Fibroblast of gingiva (primary cell): ENCODE measurements at places on chromosomes 3 and 15.

DNA sequence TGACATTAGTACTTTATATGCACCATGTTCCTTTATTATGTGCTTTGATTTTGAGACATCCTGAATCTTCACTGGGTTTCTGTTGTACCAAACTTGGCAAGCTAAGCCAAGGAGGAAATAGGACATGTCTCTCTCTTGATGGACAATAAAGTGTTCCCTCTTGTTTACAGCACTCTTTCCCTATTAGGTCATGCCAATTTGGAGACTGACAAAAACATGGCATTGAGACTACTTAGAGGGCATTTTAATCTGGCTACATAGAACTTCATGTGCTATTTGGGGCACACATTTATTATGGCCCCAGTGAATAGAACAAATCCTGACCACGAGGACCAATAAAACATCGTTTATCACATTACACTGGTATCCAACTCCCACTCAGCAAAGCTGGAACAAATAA lies 85.3 kb upstream of the TNFSF10 start:
- DNase-seq = no peak

DNA sequence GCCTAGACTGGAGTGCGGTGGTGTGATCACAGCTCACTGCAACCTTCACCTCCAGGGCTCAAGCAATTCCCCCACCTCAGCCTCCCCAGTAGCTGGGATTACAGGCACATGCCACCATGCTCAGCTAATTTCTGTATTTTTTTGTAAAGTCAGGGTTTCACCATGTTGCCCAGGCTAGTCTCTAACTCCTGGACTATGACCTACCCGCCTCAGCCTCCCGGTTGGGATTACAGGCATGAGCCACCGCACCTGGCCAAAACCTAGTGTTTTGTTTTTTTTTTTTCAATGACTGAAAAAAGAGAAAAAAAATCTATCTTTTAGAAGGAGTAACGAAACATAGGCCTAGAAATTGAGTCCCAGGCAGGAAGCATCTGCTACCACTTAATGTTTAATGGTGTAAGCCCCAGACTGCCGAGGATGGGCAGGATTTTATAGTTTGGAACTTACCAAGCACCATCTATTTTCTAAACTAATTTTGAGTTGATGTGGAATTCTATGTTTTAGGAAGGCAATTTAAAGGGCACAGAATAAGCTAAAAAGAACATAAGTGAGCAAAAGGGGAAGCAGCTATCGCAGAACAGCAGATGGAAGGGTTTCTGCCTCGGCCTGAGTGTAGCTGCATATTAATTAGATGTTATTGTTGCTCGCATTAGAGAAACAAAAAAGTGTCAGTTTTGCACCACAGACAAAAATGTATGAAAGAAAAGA lies 24.2 kb upstream of the CA12 start:
- no peak for DNase-seq

DNA sequence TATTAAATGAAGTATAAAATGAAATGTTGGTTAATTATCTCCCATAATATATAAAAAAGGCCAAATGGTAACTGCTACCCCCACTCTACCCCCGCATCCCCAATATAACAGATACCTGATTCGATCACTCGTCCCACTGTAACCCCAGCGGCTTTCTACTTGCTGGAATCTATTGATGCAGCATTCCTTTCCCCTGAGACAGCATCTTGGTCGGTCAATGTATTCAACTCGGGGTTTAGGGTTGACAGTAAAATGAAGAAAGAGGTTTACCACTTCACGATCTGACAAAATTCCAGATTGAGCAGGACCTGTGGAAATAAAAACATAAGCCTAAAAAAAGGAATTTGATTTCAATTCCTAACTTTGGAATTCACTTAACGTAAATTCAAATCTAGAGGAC lies 18.6 kb upstream of the C15orf40 start:
- DNase-seq = no peak

- peak; percentile 76 for DNase-seq
Measured at GRCh38 chr3:138833899-138834595, 681 bp downstream of the PIK3CB start.

GRCh38 chr3:60792249-60792852 lies 458.9 kb downstream of the FHIT start:
- no peak for DNase-seq

DNA sequence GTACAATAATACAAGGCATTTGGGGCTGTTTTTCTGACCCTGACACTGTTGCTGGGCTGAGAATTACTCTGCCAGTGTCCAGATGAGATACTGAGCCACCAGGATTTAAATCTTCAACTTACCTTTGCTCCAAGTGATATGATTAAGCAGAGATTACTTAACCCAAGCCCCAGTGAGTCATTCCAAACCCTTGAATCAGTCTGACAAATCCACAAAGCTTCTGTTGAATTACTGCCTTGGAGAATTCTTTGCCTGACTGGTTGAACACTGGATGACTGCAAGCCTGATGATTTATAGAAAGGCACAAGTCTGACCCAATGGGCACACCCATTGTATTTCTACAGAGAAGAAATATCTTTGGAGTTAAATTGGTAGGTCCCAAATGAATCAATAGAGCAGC lies 88.2 kb upstream of the TSC22D2 start:
- peak; percentile 85 for DNase-seq

GRCh38 chr3:112136959-112137693 lies 4.1 kb upstream of the GCSAM start:
- DNase-seq = peak; percentile 16

- DNase-seq = peak; percentile 7
Measured at GRCh38 chr15:64216730-64217428, 54.1 kb upstream of the PPIB start.

- DNase-seq = no peak
Measured at GRCh38 chr3:905217-905616, 187.6 kb upstream of the CNTN6 start.

DNA sequence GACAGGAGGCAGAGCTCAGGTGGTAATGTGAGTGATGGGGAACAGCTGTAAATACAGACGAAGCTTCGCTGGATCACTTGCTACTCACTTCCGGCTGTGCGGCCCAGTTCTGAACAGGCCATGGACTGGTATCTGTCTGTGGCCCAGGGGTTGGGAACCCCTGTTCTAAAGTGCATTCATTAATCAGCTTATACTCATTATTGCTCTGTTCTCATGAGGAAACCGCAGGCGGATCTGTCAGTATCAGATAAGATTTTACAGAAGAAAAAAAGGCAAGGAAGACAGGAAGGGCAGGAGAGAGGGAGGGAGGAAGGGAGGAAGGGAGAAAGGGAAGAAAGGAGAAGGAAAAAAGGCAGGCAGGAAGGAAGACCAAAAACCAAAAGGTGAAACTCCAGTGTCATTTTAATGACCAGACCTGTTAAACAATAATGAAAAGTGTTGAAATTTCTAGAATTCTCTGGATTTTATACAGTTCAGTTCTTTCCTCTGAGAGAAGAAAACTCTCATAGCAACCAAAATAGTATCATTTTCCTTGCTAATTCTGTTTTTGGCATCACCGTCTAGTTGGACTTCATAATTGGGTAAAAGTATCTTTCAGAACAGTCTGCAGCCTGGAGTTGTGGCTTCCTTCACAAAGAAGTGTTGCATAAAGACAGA lies 128.0 kb upstream of the PROK2 start:
- DNase-seq = no peak

GRCh38 chr3:107493134-107493533 lies 29.6 kb upstream of the BBX start:
- no peak for DNase-seq

DNA sequence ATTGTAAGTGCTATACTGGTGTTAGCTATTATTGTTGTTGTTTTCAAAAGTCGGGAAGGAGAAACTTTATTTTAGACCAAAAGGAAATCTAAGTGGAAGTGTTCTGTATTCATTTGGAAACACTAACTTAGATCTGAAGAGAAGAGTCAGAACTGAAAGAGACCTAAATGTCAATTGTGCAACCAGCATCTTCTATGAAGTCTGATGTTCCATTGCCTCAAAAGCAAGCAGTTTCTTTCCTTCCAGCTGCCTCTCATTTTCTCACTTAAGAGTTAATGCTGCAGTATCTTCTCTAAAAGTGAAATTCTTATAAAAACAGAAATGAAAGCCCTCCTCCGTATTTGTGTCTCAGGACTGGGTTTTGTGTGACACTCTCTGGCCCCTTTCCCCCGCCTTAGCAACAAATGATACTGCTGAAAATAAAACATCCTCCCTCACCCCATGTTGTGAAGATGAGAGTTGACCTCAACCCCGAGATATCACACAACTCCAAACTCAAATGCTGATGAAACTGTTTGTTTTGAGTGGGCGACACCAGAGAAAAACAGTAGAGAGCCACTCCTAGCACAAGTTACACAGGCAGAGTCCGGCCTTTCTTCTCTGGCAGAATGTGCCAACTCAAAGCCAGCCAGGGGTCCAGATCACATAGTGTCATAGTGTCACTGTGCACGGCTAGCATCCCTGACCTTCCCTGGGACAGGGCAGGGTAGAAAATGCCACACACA lies 48.9 kb downstream of the GLDN start:
- DNase-seq = no peak

DNA sequence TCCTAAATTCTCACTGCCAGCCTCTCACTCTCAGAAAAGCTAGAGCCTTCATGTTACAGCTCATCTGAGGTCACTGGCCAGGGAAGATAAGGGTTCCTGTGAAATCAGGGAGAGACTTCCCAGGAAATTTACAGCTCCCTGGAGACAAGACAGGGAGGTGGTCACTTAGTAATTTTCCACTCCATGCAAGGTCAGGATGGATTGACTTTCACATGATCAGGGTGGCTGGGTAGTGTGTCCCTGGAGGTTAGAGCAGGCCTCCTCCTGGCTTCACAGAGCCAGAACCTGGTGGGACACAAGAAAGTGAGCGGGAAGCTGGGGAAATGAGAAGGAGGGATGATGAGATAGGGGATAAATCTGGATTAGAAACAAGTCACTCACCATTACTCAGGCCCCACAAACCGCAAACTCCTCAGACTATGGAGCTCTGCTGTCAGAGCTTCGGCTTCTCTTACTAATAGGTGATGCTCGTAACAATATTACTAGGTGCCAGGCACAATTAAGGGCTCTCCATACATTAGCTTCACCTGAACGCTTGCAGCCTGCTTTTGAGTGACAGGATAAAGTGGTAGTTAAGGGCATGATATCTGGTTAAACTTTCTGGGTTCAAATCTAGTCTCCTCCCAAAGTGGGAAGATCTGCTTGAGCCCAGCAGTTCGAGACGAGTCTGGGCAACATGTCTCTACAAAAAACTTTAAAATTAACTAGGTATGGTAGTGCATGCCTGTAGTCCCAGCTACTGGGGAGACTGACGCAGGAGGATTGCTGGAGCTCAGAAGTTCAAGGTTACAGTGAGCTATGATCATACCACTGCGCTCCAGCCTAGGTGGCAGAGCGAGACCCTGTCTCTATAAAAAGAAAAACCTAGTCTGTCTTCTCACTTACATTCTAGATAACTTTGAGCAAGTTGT lies 24.9 kb downstream of the DUOX2 start:
- no peak for DNase-seq

- DNase-seq = no peak
Measured at GRCh38 chr15:63243776-63244175, 33.6 kb upstream of the APH1B start.

- DNase-seq = no peak
Measured at GRCh38 chr15:63221346-63221745, 31.9 kb downstream of the RAB8B start.

GRCh38 chr3:64539451-64540196 lies 148.2 kb downstream of the ADAMTS9 start:
- peak; percentile 99 for DNase-seq

DNA sequence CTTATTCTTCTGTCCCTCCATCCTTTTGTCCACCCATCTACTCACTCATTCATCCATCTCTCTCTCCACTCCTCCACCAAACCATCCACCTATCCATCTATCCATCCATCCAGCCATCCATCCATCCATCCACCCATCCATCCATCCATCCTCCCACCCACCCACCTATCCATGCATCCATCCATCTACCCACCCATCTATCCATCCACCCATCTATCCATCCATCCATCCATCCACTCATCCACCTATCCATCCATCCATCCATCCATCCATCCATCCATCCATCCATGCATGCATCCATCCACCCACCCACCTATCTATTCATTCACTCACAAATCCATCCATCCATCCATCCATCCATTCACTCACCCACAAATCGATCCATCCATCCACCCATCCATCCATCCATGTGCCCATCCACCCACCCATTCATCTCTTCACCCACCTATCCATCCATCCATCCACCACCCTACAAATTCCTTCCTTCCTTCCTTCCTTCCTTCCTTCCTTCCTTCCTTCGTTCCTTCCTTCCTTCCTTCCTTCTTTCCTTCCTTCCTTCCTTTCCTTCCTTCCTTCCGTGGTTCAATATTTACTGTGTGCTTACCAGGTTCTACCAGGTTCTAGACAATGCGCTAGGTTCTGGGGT lies 17.3 kb downstream of the ATP2B2 start:
- no peak for DNase-seq

- DNase-seq = no peak
Measured at GRCh38 chr15:58454950-58455401, 23.2 kb downstream of the LIPC start.
